ENCODE measurements at places on chromosomes 16 and 17.

DNA sequence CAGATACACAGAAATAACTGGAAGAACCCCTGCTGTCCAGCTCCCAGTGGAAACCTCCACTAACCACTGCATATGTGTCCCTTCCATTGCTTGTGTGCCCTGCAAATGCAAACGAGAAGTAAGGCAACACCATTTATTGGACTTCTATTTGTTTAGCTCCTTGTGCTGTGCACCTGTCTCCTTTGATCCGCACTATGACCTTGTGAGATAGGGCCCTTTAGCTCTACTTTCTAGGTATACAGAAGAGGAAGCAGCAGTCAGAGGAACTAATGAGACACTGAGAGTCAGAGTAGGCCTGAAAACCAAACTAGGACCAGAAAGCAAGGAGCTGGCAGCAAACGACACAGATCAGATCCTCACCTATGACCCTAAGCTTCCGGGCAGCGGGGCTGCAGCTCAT, 22.4 kb downstream of the SOX9 start:
- no peak for DNase-seq

DNA sequence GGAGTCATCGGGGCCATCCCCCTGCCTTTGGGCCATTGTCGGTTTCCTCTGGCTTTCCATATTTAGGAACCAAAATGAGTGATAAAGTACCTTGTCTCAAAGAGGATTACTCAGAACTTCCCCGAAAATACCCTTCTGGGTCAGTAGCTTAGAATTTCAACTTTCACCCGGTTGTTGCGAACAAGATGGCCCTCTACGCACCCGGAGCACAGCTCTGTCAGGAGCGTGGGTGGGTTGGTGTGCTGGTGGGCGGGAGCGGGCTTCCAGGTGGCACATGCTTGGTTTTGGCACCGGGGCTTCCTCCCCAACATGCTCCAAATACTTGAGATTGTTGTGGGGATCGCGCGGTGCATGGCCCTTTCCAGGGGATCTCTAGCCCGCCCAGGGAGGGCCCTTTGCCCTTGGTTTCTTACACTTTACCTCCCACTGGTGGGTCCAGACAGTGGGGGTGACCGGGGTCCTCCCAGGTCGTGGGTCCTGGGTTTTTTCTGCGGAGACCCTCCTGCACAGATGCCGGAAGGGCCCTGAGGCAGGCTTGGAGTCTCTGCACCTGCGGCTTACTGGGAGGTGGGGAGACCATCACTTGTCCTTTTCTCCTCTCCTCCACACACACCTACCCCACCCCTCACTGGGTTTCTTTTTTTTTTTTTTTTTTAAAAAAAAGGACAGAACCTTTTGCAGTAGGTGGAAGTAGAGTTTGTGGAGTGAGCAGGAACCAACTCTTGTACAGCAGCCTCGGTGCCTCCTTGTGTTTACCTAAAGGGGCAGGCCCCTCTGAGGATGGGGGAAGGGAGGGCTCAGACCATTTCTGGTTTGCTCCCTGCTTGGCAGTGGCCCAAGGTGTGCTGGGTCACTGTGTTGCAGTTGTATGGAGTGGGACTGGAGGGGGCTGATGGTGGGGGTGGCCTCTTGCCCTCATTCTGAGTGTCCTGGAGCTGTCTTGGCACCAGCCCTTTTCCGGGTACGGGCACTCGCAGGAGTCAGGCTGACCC, 142.1 kb downstream of the SEC14L1 start:
- no peak for DNase-seq

- DNase-seq, result no peak
Measured at GRCh38 chr17:60075981-60076380, 2.7 kb downstream of the HEATR6 start.

DNA sequence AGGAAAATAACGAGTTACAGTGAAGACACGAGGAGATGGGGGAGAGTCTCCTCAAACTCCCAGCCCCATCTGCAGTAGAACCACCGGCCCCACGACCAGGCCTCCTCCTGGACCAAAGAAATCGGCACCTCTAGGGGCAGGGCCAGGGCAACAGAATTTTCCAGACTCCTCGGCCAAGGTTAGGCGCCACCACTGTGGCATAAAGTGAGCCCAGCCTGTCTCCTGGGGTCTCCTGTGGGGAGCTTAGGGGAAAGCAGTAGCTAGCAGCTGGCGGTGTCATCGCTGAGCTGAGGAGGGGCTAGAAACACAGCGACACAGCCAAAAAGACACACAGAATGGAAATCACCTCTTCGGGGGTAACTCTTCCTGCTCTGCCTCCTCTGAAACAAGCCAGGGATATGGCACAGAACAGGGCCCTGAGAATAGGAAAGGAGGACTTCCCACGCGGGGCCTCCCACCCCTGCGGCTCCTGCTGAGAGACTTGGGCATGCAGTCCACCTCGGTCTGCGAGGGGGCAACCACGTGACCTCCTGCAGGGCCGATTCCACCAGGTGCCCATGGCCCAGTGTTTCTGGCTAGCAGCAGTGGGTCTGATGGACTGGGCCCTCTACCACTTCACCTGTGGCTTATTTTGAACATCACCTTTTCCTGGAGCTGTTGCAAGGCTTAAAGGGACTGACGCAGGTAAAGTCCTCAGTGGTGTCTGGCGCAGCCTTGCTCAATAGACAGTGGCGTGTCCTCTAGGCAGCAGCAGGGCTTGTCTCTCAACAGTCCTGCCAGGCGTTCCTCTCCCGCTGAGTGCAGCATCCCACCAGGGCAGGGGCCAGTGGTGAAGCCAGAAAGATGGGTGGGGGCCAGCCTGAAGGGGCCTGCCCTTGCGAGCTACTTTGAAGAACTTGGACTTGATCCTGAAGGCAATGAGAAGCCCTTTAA, 6.7 kb upstream of the GINS2 start:
- DNase-seq, result no peak

DNA sequence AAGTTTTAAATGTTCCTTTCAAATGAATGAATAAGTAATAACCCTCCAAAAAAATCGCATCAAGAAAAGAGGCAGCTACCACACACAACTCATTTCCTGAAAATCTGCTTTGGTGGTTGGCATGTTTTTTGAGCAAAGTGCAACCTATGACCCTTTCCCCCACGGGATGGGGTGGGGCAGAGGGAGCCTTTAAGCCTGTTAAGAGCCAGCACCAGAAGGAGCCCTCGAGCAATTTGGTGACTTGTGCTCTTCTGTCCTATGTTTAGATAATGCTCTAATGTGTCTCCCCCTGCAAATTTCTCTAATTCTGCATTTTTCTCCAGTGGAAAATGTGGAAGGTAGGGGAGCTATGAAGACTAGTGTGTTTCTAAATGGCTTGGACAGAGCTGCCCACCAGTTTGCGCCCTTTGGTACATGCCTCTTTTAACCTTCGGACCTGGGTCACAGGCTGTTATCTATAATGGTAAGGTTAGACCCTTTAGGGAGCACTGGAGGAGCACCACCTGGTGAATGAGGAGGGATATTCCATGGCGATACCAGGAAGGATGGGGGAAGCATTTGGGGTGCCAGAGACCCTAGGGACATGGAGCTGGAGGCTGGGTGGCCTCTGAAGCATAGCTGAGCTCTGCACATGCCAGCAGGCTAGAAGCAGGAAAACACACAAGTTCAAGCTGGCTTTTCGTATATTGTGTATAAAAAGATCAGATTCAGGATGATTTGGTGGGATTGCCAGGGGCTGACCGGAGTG, 1.6 kb downstream of the PYCARD start:
- DNase-seq, result peak; percentile 51

- DNase-seq, result no peak
Measured at GRCh38 chr16:68792465-68793324, 50.6 kb upstream of the TANGO6 start.

DNA sequence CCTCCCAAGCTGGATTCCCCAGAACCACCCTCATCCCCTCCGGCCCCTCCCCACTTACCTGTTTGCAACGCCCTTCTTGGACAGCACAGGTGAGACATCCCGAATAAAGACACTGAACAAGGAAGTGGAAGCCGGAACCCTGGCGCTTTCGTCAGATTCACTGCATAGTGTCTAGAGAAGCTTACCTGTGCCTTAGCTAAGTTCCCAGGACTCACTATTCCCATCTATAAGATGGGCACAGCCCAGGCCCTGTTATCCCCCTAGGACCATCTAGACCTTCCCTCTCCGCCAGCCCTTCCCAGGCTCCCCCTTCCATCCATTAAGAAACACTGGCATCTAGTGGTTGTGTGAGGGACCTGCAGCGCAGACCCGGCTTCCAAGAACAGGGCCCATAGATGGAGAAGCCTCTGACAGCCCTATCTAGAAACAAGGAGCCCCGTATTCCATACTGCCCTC, 26.9 kb upstream of the RPL38 start:
- peak; percentile 14 for DNase-seq

DNA sequence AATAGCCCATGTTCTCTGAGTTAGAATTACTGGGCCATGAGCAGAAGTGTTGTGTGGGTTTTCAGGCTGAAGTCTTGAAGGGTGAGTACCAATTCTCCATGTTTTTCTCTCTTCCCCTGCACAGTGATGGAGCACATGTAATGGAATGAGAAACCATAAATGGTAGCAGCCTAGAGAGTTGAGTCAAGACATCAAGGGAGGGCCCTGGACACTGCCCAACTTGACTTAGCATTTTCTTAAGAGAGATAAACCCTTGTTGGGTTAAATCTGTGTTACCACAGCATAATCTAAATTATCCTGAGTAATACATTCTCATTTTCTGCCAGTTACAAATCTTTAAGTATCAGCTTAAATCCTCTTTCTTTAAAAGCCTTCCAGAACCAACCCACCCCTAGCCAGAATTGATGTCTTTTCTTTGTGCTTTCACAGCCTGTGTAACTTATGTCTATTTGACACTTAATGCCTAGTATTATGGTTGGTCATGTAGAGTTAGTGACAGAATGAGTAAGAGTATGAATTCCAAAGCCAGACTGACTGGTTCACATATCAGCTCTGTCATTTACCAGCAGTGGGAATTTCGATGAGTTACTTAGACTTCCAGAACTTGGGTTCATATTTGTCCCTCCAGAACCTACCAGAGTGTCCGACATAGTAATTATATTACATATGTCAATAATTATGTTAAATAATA, 27.0 kb upstream of the RGS9 start:
- no peak for DNase-seq

DNA sequence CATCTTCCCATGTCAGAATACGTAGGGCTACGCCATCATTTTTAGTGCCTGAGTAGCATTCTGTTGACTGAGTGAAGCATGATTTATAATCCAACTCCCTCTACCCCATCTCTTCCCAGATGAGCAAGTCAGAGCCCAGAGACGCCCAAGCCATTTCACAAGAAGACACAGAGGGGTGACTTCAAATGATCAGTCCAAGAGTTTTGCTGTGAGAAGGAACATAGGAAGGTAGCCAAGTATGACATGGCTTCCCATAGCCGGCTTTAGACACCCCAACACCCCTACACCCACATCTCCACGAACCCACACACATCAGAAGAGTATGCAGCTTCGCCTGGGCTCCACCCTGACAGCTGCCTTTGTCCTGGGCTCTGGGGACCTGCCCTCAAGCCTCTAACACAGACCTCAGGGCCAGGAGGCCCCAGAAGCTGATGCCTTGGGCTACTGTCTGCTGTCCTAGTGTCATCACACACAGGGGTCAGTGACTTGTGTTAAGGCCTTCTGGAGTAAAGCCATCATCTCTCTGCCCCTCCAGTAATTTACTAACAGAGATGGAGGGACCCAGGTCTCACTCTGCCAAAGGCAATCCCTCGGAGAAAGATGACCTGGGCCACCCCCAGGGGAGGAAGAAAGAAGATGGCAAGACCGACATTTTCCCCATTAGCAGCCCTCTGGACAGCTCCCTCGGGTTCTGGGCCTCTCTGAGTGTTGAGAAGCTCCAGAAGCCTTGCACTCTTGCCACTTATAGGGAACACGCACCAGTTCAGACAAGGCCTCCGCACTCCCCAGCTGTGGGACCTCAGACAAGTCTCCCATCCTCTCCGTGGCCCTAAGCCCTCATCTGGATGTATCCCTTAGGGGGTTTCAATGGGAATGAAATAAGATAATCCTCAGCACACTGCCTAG, 38.7 kb upstream of the MRPS23 start:
- DNase-seq, result no peak

GRCh38 chr17:73749928-73750605, 105.8 kb upstream of the SDK2 start:
- no peak for DNase-seq

DNA sequence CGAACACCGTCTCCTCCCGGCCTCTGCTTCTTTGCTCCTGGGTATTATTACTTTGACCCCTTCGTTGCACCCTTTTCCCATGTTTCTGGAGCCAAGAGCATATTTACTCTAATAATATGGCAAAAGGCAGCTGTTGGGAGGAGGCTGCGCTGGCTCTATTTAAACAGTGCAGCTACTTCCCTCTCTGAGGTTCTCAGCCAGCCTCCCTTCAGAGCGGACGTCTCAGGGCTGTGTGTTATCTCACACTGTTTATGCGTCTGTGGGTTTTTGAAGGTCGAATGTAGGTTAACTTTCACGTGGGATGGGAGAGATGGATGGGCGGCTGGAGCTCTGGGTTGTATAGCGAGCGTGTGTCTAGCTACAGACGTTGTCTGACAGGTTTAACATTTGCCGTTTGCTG, 45.3 kb downstream of the COX4I1 start:
- no peak for DNase-seq

GRCh38 chr16:24728891-24729242, 584 bp upstream of the TNRC6A start:
- DNase-seq, result no peak

GRCh38 chr16:53827741-53828140, 123.8 kb downstream of the FTO start:
- no peak for DNase-seq

DNA sequence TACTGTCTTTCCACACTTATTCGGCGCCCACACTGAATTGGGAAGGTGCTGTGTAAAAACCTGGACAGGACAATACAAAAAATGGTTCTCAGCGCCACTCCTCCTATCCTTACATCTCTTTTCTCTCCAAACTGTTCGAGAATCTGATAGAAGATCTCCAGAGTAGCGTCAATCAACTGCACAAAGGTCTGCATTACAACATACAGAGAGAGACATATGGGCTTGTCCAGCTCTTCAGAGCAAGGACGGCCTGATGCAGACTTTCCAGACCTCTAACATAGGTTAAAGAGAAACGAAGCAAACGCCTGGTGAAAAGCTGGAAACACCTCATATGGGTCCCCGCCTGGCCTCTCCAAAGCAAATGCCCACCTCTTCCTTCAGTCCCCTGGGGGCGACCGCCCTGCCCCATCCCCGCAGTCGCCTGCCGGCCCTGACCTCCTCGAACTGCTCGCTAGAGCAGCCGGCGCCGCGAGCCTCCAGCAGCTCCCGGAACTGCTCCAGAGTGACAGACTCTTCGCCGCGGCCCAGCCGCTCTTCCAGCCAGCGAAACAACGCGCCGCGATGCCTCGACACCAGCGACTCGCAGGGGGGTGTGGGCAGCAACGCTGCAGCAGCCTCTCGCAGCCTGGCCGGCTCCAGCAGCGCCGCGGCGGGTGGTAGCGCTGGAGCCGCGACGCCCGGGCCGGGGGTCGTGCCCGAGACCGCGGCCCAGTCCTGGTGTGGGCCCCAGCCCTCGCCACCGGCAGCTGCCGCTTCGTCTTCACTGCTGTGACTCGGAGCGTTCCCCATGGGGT, 526 bp downstream of the ZZEF1 start:
- DNase-seq, result peak; percentile 45

- DNase-seq, result no peak
Measured at GRCh38 chr17:17509601-17510425, 13.6 kb upstream of the RASD1 start.

- DNase-seq, result no peak
Measured at GRCh38 chr16:57115514-57116182, 23.3 kb downstream of the CPNE2 start.
